Nephron progenitor cell (in vitro differentiated cells): ENCODE measurements at places on chromosomes 7 and 10.

DNA sequence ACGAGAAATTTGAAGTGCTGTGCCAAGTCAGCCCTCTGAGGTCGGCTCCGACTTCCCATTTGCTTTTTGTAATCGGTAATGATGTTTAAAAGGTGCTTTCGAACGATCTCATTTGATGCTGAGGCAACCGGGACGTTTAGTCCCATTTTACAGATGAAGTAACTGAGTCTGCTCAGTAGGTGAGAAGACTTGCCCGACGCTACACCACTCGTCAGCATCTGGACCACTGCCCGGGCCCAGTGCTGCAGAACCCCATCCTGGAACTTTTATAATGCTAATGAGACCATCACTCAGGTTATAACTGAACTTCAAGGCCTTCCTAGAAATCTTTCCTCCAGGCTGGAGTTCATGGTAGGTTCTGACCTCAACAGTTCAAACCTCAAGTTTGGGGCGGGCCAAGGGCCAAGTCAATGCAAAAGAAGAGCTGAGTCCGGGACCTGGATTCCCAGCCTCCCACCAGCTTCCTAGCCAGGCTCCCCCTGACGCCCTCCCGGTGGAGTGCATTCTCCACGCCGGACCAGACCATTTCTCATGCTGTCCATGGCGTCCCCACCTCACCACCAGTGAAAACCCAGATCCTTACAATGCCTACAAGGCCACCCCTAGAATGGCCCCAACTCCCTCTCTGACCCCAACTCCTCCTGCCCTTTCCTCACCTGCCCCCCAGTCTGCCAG lies 699 bp upstream of the PDLIM1 start:
- no peak for DNase-seq
- H3K27ac ChIP-seq = no peak overlapping the region
- H3K27me3 ChIP-seq = peaks cover 9% of the 10 kb centered on the region
- H3K4me1 ChIP-seq = peaks cover 82% of the 10 kb centered on the region

DNA sequence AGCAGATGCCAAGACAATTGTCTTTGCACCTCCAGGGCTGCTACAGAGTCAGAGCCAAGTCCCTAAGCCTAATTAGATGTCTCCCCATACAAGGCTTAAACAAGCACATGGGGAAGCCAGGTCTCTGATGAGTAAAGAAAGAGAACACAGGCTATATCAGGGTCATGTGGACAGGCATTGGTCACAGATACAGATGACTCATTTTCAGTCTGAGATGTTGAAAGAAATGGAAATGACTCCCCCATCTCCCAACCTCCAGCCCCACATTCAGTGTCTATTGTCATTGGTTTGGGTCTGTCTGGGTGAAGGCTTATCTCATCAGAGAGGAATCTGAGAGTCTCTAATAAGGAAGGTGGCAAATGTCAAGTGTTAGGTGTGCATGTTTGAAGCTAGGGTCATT lies 290.1 kb upstream of the KIAA1217 start:
- H3K4me3 ChIP-seq = no peak overlapping the region
- peaks cover 12% of the 10 kb centered on the region for H3K27me3 ChIP-seq
- peak overlapping the region; percentile 31 for H3K27ac ChIP-seq
- peaks cover 31% of the 10 kb centered on the region for H3K4me1 ChIP-seq
- DNase-seq = no peak

DNA sequence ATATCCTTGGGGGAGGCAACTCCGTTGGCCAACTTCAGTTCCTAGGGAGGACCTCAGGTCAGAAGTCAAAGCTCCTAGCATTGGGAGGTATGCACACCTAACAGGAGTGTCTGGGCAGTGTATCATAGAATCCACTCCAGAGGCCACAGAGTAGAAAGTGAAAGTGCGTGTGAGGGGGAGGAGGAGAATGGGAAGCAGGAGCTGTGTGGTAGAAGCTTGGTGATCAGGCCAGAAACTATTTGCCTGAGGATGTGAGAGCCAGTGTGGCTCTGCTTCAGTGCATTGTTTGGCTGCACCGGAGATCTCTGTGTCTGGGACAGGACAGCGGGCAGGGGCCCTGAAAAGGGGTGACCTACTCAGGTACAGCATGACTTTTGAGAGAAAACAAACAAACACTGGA lies 557.4 kb upstream of the VSTM2A start:
- H3K36me3 ChIP-seq = no peaks in the 10 kb centered on the region
- DNase-seq = no peak
- H3K4me1 ChIP-seq = no peaks in the 10 kb centered on the region
- no peak overlapping the region for H3K27ac ChIP-seq

- H3K4me1 ChIP-seq = peaks cover 32% of the 10 kb centered on the region
- peaks cover 2% of the 10 kb centered on the region for H3K27me3 ChIP-seq
- peaks cover 5% of the 10 kb centered on the region for H3K36me3 ChIP-seq
- H3K4me3 ChIP-seq = no peak overlapping the region
- no peak for DNase-seq
- H3K27ac ChIP-seq = peak overlapping the region; percentile 75
Measured at GRCh38 chr7:37408291-37409228, 40.1 kb downstream of the ELMO1 start.

DNA sequence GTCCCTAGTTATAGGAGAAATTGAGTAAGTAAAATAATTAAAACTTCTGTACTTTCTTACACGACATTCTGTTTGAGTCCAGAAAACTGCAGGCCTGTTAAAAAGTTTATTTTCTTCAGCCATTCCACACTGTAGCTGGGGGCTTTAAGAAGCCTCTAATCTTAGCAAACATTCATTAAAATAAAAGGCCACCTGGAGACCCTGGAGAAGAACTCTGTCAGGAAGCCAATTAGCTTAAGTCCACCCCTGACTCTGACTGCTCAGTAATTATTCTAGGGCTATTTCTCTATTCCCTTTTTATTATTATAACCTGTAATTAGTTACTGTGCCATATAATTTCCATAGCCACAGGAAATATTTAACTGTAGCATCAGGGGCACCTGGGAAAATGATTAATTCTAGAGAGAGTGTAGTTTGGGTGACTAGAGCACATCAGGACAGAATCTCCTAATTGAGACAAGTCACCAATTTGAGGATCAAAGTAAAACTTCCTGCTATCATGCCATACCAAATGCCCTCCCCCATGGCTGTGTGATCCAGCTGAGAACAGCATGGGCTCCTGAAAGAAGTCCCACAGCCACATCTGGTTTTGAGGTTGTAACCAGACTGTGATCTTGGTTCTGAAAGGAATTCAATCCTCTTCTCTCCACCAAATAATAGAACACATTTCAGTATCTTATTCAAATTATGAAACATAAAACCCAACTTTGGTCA lies 1302.3 kb downstream of the XPNPEP1 start:
- no peaks in the 10 kb centered on the region for H3K4me1 ChIP-seq
- no peak overlapping the region for H3K4me3 ChIP-seq
- no peak overlapping the region for H3K27ac ChIP-seq
- peaks cover 4% of the 10 kb centered on the region for H3K27me3 ChIP-seq

DNA sequence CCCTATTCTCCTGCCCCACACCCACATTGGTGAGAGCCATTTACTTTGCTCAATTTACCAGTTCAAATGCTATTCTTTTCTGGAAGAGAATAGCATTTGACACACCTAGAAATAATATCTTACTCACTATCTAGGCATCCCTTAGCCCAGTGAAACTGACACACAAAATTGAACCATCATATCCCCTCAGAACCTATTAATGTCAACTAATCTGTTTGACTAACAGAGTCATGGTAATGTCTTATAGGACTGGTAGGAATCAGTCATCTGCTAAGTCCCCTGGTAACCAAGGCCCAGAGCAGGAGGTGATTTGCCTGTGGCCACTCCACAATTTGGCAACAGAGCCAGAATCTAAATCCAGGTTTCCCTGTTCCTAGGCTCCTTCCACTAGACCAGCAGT lies 63.3 kb downstream of the PPP1R3C start:
- no peak for DNase-seq
- H3K27ac ChIP-seq = no peak overlapping the region
- peaks cover 27% of the 10 kb centered on the region for H3K4me1 ChIP-seq
- H3K27me3 ChIP-seq = no peaks in the 10 kb centered on the region
- no peaks in the 10 kb centered on the region for H3K36me3 ChIP-seq
- H3K4me3 ChIP-seq = no peak overlapping the region

GRCh38 chr10:110041479-110041829 lies 33.7 kb downstream of the ADD3 start:
- peaks cover 6% of the 10 kb centered on the region for H3K4me1 ChIP-seq
- no peak for DNase-seq
- no peak overlapping the region for H3K27ac ChIP-seq
- no peaks in the 10 kb centered on the region for H3K27me3 ChIP-seq
- peaks cover 26% of the 10 kb centered on the region for H3K36me3 ChIP-seq
- H3K4me3 ChIP-seq = no peak overlapping the region

- no peak for DNase-seq
- no peak overlapping the region for H3K27ac ChIP-seq
- H3K4me3 ChIP-seq = peak overlapping the region; percentile 98
- H3K36me3 ChIP-seq = no peaks in the 10 kb centered on the region
Measured at GRCh38 chr10:102421507-102421756, 796 bp downstream of the FBXL15 start.

- peaks cover 32% of the 10 kb centered on the region for H3K4me1 ChIP-seq
- H3K27me3 ChIP-seq = peaks cover 31% of the 10 kb centered on the region
- H3K4me3 ChIP-seq = peak overlapping the region; percentile 87
- DNase-seq = peak; percentile 97
Measured at GRCh38 chr7:39732837-39733804, 109.7 kb downstream of the RALA start.

DNA sequence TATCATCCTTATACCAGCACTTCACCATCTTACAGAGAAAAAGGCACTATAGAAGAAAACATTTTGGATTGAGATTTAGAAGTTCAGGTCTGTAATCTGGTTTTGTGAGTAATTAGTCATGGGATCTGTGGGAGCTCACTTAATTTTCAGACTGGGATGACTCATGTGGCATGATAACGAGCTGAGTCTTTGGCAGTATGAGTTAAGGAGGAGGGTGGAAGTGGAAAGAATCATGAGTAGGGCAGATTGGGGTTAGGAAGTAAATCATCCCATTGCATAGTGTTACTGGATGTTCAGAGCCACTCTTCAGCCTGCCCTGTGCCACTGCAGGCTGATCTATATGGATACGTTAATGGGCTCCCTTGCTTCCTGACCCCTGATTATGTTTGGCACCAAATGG lies 64.9 kb downstream of the ZNF92 start:
- H3K27ac ChIP-seq = no peak overlapping the region
- H3K4me3 ChIP-seq = no peak overlapping the region
- no peaks in the 10 kb centered on the region for H3K36me3 ChIP-seq
- H3K27me3 ChIP-seq = peaks cover 20% of the 10 kb centered on the region
- DNase-seq = no peak
